ENCODE measurements at places on chromosomes 3 and 15. TPM values are rescaled to one million over a fixed set of nuclear protein-coding genes. Genes with fewer than 3 reads are reported as not detected.
A peak's percentile ranks its signal among the peaks of the same experiment; 100 is the strongest.

Gene GOLGA8N
- 13.8 TPM for total RNA-seq

Gene BCL2A1
- 1.7 TPM for total RNA-seq

Gene ZKSCAN7
- total RNA-seq: 2.7 TPM

Gene TMEM41A
- 9.6 TPM for total RNA-seq

DNA sequence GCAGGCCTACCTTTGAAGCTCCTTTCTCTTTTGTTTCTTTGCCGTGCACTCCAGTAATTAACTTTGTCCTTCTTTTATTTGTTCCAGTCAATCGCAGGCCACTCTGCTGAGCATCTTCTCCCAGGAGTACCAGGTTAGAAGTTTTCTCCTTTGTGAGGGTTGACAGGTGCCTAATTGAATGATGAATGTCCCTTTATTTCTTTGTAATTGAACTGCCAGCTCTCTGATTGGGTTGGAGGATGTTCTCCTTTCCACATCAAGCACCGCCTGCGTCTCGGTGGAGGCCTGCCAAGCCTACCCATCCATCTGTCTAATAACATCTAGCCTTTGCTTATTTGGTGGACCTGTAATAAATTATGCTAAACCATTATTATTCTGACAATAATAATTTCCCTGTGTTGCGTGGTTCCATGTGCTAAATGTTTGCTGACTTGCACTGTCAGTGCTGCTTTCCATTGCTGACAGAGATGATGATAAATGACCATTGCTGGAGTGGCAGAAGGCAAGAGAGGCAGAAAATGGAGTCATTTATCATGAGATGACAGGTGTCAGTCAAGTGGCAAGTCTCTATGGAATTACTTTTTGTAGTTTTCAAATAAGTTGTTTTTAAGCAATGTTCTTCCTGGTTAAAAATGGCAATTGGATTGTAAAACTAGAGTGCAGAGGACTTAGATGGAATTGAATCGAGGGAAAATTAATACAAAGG lies 64.9 kb downstream of the CDIN1 start:
- H3K4me3 ChIP-seq: no peak overlapping the region
- no peaks in the 10 kb centered on the region for H3K36me3 ChIP-seq
- H3K27ac ChIP-seq: no peak overlapping the region
- no peaks in the 10 kb centered on the region for H3K27me3 ChIP-seq
- H3K4me1 ChIP-seq: no peaks in the 10 kb centered on the region
- no peak for DNase-seq

GRCh38 chr15:69723404-69724096 lies 270.9 kb downstream of the RPLP1 start:
- DNase-seq: no peak
- no peaks in the 10 kb centered on the region for H3K36me3 ChIP-seq
- H3K27me3 ChIP-seq: no peaks in the 10 kb centered on the region
- H3K4me1 ChIP-seq: no peaks in the 10 kb centered on the region
- H3K27ac ChIP-seq: no peak overlapping the region

GRCh38 chr3:140863580-140864009 lies 78.0 kb upstream of the SLC25A36 start:
- H3K36me3 ChIP-seq: no peaks in the 10 kb centered on the region
- DNase-seq: no peak
- H3K4me1 ChIP-seq: no peaks in the 10 kb centered on the region
- no peak overlapping the region for H3K4me3 ChIP-seq
- no peak overlapping the region for H3K27ac ChIP-seq
- H3K27me3 ChIP-seq: no peaks in the 10 kb centered on the region

- no peak overlapping the region for H3K27ac ChIP-seq
- no peak overlapping the region for H3K4me3 ChIP-seq
- no peaks in the 10 kb centered on the region for H3K36me3 ChIP-seq
- no peaks in the 10 kb centered on the region for H3K27me3 ChIP-seq
- no peak for DNase-seq
Measured at GRCh38 chr3:48798998-48799397, 48.7 kb downstream of the PRKAR2A start.

DNA sequence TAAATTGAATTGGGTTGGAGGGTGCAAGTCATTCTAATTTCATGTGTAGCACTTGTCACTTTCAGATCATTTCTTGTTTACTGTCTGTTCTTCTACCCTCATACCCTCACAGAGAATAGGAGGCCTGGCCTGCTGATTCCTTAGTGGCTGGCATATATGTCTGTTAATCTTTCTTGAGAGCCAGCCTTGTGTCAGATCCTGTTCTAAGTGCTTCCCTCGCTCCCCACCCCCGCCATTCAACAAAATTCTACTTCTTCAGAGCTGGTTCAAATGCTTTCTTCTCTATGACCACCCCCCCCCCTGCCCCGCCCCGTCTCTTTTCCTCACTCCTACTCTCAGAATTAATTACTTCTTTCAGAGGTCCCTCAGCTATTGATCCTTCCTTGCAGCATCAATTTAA lies 1.5 kb upstream of the U2SURP start:
- H3K27me3 ChIP-seq: no peaks in the 10 kb centered on the region
- peaks cover 35% of the 10 kb centered on the region for H3K4me1 ChIP-seq
- H3K4me3 ChIP-seq: no peak overlapping the region
- no peak overlapping the region for H3K27ac ChIP-seq
- DNase-seq: no peak

DNA sequence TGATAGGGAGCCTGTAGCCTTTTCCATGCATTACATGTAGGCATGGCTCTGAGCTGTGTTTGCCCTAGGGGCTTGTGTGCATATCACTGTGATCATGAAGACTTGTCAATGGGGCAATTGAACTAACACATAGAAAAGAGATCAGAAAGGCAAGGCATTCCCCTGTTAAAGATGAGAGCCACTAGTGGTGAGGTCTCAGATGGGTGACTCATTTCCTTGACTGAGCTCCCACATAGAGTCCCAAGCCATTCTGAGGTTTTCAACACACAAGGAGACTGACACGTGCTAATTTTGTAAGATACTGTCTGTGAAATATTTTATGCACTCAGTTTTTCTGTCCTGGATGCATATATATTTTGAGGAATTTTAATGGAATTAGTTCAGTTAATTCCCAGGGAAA lies 53.8 kb downstream of the SAMMSON start:
- no peak overlapping the region for H3K27ac ChIP-seq
- no peak for DNase-seq
- H3K4me1 ChIP-seq: no peaks in the 10 kb centered on the region
- no peaks in the 10 kb centered on the region for H3K36me3 ChIP-seq

- H3K27ac ChIP-seq: no peak overlapping the region
- H3K4me3 ChIP-seq: no peak overlapping the region
- H3K4me1 ChIP-seq: no peaks in the 10 kb centered on the region
- no peaks in the 10 kb centered on the region for H3K36me3 ChIP-seq
- no peak for DNase-seq
- H3K27me3 ChIP-seq: no peaks in the 10 kb centered on the region
Measured at GRCh38 chr3:107904536-107905066, 186.2 kb downstream of the CD47 start.

DNA sequence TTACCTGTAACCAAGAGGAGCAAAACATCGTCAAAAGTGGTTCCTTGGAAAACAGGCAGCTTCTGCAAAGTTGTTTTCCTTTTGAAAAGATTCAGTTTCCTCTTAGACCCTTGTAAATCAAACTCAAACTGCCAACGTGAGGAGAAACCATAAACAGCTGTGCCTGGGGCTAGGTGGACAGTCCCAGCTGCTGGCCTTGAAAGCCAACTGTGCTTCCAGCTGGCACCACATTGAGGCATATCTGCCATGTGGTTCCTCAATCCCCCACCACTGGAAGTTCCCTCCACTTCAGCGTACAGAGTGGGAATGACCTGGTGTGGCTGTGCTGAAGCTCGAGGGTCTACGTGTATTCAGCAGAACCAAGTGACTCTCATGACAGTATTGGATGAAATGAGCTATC lies 40.9 kb downstream of the HRH1 start:
- H3K4me3 ChIP-seq: peak overlapping the region; percentile 20
- peaks cover 54% of the 10 kb centered on the region for H3K4me1 ChIP-seq
- no peak for DNase-seq
- no peaks in the 10 kb centered on the region for H3K36me3 ChIP-seq
- H3K27me3 ChIP-seq: no peaks in the 10 kb centered on the region

DNA sequence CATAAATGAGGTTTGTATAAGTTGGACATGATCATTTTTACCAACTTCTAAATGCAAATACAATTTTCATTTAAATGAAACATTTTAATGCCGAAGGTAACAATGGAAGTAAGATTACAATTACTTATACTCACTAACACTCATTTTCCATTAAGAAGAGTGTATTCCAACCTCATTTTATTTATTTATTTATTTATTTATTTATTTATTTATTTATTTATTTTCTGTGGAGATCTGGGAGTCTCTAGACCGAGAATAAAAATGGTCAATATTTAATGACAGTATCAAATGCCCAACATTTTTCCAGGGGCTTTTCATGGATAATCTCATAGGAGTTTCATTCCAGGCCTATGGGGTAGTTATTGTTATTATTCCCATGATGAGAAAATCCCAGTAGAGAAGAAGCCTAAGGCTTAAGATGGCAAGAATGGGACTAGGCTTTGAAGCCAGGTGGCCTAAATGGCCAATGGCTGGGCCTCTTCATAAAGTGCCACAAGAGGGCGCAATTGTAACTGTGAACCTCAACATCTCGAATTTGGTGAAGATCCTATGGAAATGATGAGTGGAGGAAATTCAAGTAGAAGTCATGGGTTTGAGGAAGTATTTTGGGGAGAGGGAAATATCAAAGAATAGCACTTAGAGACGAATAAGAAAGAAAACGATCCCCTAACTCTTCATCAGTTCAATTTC lies 21.3 kb downstream of the VGLL3 start:
- no peaks in the 10 kb centered on the region for H3K27me3 ChIP-seq
- H3K4me3 ChIP-seq: no peak overlapping the region
- H3K36me3 ChIP-seq: no peaks in the 10 kb centered on the region
- peaks cover 4% of the 10 kb centered on the region for H3K4me1 ChIP-seq

All from vagina (tissue), 2 donors.